Activated CD8-positive, alpha-beta memory T cell treated with anti-CD3 and anti-CD28 coated beads, Interleukin-2, amount 50 U/mL, for 4 hours (primary cell): ENCODE measurements at places on chromosomes 1 and 21.

DNA sequence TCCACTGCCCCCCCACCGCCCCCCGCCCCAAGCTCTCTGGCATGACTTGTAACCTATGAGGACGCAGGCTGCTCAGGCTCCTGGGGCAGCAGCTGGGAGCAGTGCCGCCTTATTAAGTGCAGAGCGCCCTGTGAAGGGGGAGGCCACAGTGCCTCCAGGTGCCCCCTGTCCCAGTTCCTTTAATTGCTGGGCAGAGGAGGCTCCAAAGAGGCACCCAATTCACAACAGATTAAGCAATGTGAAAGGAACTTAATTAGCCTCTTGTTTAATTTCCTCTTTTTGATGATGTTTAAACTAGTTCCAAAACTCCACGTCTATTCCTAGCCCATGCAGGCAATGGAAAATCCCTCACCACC lies 3.0 kb downstream of the RXFP4 start:
- no peak for DNase-seq

GRCh38 chr1:67769633-67770256 lies 63.5 kb downstream of the GNG12 start:
- DNase-seq, result no peak

GRCh38 chr1:240719953-240720700 lies 108.2 kb upstream of the GREM2 start:
- no peak for DNase-seq

- DNase-seq, result no peak
Observed at GRCh38 chr1:220003610-220004299, 42.5 kb downstream of the EPRS1 start.

DNA sequence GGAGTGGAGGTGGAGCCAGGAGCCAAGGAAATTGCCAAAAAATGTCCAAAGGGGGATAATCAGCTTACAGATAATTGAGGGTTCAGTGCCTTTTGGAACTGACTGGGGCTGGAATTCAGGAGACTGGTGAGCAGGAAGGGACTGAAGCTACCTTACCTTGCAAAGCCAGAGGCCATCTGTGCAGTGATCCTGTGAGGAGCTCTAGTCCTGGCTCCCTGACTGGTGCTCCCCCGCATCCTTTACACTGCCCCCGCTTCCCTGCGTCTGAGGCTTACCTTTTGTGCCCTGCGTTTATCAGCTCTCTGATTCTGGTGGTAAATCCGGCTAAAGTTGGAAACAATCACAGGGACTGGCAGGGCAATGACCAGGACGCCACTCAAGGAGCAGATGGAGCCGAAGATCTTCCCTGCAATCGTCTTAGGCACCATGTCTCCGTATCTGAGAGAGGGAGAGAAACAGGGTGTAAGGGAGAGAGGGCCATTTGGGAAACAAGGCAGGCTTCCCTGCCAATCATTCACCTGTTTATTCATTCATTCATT lies 31.0 kb downstream of the DDX20 start:
- DNase-seq, result no peak

DNA sequence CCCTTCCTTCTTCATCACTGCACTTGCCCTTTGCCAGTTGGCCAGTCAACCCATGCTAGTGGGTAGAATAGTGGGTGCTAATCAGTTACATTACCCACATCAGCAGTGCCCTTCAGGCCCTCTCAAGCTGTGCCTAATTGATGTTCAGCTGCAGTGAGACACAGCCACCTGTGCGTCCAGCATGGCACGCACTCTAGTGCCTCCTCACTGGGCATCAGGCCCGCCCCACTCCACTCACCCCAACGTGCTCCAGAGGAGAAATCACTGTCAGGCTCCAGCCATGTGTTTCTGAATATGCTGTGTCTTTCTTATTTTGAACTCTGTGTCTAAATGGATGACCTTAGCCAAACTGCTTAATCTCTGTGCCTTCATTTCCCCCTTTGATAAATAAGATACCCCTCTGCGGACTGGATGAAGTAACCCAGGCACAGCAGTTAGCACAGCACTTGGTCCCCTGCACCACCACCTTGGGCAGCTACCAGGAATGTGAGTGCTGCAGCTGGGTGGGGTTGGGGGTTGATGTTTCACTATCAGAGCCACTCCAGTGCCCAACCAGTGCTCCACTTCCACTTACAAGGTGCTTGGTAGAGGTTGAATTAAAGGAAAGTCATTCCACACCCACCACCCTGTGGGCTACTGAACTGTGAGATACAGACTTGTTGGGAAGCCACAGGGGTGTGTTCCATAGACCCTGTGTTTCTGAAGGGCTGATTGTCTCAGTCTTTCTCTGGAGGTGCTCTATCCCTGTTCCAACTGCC lies 8.9 kb upstream of the ADORA3 start:
- no peak for DNase-seq

GRCh38 chr1:31976401-31976800 lies 37.3 kb upstream of the KHDRBS1 start:
- DNase-seq, result no peak

- no peak for DNase-seq
Observed at GRCh38 chr1:114750780-114751179, 7.0 kb downstream of the CSDE1 start.

- no peak for DNase-seq
Observed at GRCh38 chr1:209219791-209220524, 363.6 kb upstream of the CAMK1G start.

- no peak for DNase-seq
Observed at GRCh38 chr1:201528631-201529252, 10.2 kb upstream of the NAV1 start.
